ENCODE measurements at places on chromosomes 16 and 17. TPM values are rescaled to one million over a fixed set of nuclear protein-coding genes. Genes with fewer than 3 reads are reported as not detected.

Gene MIF4GD
- 26.4 TPM for total RNA-seq

- H3K4me1 ChIP-seq = no peaks in the 10 kb centered on the region
- no peak overlapping the region for H3K4me3 ChIP-seq
- no peaks in the 10 kb centered on the region for H3K27me3 ChIP-seq
Measured at GRCh38 chr16:71296584-71297340, 7.6 kb upstream of the CMTR2 start.

Gene CTRB2
- 18,538 TPM for total RNA-seq

- H3K4me3 ChIP-seq = no peak overlapping the region
- no peak for DNase-seq
- no peaks in the 10 kb centered on the region for H3K4me1 ChIP-seq
- H3K36me3 ChIP-seq = no peaks in the 10 kb centered on the region
Measured at GRCh38 chr17:14553847-14554246, 253.0 kb downstream of the HS3ST3B1 start.

DNA sequence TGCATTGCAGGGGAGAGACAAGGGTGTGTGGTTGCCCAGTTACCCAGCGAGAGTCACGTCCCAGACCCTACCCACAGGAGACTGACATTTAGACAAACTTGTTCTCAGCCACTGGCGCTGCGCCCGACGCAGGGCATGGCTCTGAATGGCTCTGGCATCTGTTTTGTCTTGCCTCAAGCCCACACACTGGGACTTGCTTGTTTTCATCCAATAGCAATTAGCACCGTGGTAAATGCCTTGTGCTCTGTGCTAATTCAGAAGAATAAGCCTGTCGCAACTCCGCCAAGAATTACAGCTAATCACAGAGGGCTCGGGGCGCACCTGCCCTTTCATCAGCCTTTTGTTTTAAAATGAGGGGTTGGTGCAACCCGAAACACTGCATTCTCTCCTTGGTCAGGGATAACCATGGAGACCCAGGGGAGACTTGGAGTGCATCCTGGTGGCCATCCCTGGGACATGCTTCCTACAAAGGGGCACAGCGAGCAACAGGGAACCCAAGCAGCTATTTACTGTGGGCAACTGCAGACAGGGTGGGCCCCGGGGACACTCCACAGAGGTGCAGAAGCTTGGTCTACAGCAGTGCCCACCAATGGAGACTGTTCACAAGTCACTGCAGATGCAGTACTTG is 220.6 kb upstream of the ZFHX3 start:
- H3K36me3 ChIP-seq = no peaks in the 10 kb centered on the region
- no peak for DNase-seq
- no peak overlapping the region for H3K27ac ChIP-seq
- no peaks in the 10 kb centered on the region for H3K27me3 ChIP-seq
- no peak overlapping the region for H3K4me3 ChIP-seq
- no peaks in the 10 kb centered on the region for H3K4me1 ChIP-seq

GRCh38 chr17:14061666-14062560 is 7.4 kb upstream of the COX10 start:
- no peaks in the 10 kb centered on the region for H3K27me3 ChIP-seq
- DNase-seq = no peak
- H3K4me1 ChIP-seq = no peaks in the 10 kb centered on the region
- no peaks in the 10 kb centered on the region for H3K36me3 ChIP-seq
- H3K4me3 ChIP-seq = no peak overlapping the region
- H3K27ac ChIP-seq = no peak overlapping the region

Gene TBC1D3E
- not detected for total RNA-seq

GRCh38 chr17:76296186-76296585 is 11.9 kb downstream of the QRICH2 start:
- H3K27ac ChIP-seq = no peak overlapping the region
- no peaks in the 10 kb centered on the region for H3K36me3 ChIP-seq
- H3K4me1 ChIP-seq = no peaks in the 10 kb centered on the region
- DNase-seq = no peak
- H3K27me3 ChIP-seq = no peaks in the 10 kb centered on the region

Gene TMEM92
- not detected for total RNA-seq

Gene GRAP
- 0.33 TPM for total RNA-seq

DNA sequence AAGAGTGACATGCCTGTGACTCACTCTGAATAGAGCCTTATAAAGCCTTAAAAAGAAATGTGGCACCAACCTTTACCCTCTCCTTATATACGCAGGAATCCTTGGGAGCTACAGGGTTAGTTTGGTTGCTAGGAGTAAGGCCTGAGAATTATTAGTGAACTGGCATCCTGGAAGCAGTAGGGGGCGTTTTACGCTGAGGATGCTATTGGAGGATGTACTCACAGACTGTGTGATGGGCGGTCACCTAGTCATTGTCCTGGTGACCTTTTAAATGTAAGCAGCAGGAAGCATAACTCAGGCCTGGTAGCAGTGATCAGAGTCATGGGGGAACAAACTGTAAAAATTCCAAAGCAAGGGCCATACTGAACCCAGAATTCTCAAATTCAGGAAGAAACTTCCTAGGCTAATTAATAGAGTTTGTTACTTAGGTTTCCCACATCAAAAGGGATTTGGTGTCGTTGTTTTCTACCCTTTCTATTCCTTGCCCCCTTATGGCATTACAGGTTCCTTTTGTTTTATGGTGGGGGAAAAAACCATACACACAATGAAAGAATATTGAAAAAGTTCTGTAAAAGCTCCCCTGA is 153.8 kb downstream of the SNX11 start:
- no peaks in the 10 kb centered on the region for H3K27me3 ChIP-seq
- peaks cover 24% of the 10 kb centered on the region for H3K4me1 ChIP-seq
- no peaks in the 10 kb centered on the region for H3K36me3 ChIP-seq

DNA sequence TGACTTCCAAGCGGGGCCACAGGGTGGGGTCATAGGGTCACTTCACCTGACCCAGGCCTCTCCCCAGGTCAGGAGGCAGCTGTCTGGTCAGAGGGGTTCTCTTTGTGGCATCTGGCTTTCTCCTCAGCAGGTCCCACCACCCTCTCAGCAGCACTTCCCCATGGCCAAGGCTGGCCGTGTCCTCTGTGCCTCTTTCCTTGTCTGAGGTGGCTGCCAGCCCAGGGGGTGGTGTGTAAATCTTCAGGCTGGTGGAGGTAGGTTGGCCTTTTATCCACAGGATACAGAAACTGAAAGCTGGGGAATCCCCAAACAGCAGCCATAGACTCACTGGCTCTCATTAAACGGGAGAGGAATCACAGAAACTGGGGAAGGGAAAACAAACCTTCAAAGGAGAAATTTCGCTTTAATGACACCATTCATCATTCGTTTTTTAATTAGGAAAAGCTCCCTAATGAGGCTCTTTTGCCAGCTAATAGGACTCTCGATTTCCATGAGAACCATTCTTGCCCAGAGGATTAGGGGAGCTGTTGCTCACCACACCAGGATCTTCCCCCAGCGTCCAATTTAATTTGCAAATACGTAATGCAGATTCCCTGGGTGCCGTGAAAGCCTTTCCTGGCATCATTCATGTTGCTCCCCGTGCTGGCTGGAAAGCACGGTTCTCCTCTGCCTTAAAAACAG is 18.0 kb downstream of the C17orf75 start:
- peak overlapping the region; percentile 52 for H3K27ac ChIP-seq
- H3K4me1 ChIP-seq = no peaks in the 10 kb centered on the region
- no peaks in the 10 kb centered on the region for H3K36me3 ChIP-seq

Gene EEF2KMT
- total RNA-seq = 2.0 TPM

DNA sequence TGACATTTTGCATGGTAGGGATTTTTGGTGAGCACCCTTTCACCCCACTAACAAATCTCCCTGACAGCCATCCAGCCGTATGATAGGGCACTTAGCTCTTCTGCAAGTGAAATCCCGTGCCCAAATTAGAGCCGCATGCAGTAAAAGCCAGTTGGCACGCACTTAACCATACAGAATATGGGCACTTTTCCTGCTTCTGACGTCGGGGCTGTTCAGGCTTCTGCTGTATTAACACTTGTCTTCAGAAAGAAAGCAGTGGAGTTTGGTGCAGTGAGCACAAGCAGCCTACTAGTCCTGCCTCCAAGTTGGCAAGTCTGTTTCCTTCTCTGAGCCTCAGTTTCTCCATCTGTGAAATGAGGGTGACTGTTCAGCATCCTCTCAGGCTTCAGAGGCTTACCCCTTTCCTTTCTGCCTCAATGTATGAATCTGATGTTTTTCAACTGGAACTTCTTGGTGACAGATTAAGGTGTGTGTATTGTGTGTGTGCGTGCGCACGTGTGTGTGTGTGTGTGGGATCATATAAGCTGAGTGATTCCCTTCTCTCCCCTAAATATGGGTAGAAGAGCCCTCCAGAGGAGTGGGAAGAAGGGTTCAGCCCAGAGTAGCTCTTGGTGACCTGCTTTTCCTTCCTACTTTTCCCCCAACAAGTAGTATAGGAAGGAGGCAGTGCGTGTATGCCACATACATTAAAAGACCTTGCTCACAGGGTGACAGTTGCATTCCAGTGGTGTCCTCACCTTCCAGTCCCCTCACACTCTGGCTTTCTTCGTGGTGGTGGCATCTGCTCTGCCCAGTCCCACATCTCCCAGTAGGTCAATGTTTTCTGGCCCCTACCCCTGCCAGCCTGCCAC is 19.0 kb downstream of the IGF2BP1 start:
- no peak overlapping the region for H3K27ac ChIP-seq
- no peaks in the 10 kb centered on the region for H3K36me3 ChIP-seq
- H3K4me3 ChIP-seq = no peak overlapping the region
- DNase-seq = no peak
- H3K27me3 ChIP-seq = peaks cover 38% of the 10 kb centered on the region
- H3K4me1 ChIP-seq = peaks cover 16% of the 10 kb centered on the region

DNA sequence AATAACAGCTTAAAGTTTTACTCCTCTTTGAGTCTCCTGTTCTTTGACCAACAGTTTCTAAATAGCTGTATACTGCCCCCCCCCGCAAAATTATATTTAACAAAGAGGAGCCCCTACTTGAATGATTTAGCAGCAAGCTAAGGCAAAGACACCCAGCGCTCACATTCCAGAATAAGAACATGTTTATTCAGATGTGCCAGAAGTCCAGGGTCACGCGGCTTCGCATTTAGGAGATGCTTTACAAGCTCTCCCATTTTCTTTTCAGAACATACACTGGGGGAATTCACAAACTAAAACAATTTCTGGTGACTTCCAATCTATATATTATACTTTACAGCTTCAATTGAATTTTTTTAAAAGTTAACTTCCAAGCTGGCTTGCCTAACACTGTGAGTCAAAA is 5.3 kb downstream of the PLD6 start:
- H3K4me3 ChIP-seq = no peak overlapping the region
- no peak for DNase-seq
- H3K27me3 ChIP-seq = no peaks in the 10 kb centered on the region
- no peak overlapping the region for H3K27ac ChIP-seq

GRCh38 chr16:89748921-89749320 is 27.6 kb downstream of the ZNF276 start:
- no peak overlapping the region for H3K27ac ChIP-seq
- DNase-seq = no peak
- H3K36me3 ChIP-seq = no peaks in the 10 kb centered on the region
- no peaks in the 10 kb centered on the region for H3K27me3 ChIP-seq

Gene SCIMP
- total RNA-seq = 0.33 TPM

DNA sequence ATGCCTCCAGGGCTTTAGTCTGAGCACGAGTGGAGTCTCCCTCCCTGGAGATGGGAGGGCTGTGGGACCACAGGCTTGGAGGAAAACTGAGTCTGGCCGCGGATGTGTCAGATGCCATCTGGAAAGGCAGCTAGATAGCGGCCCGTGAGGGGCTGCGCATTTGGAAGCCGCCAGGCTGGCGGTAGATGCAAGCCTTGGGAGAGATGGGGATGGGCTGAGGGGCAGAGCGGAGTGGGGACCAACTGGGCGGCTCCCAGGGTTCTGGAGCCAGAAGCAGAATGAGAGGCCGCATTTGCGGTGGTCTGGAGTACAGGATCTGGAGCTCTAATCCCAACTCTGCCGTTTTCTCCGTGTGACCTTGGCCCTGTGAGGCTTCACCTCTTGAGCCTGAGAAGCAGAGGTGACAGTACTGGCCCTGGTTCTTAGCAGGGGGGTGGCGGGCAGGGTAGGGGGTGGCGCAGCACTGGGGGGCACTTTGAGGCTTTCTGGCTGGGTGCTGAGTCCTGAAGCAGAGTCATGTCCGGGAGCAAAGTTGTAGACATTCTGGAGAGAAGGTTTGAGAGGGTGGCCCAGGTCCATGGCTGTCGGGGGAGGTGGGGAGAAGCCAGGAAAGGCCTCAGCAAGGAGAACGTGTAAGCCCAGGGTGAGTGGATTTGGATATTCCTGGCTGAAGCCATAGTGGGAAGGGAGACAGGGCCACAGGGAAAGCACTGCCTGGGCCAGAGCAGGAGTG is 6.7 kb downstream of the INO80E start:
- no peaks in the 10 kb centered on the region for H3K27me3 ChIP-seq
- no peak overlapping the region for H3K27ac ChIP-seq
- DNase-seq = no peak
- H3K4me3 ChIP-seq = no peak overlapping the region
- peaks cover 2% of the 10 kb centered on the region for H3K36me3 ChIP-seq
- H3K4me1 ChIP-seq = peaks cover 10% of the 10 kb centered on the region

GRCh38 chr17:70906808-70907207 is 737.5 kb downstream of the KCNJ2 start:
- no peak for DNase-seq
- H3K27ac ChIP-seq = no peak overlapping the region
- H3K4me3 ChIP-seq = no peak overlapping the region

Gene IGFALS
- 9.2 TPM for total RNA-seq

DNA sequence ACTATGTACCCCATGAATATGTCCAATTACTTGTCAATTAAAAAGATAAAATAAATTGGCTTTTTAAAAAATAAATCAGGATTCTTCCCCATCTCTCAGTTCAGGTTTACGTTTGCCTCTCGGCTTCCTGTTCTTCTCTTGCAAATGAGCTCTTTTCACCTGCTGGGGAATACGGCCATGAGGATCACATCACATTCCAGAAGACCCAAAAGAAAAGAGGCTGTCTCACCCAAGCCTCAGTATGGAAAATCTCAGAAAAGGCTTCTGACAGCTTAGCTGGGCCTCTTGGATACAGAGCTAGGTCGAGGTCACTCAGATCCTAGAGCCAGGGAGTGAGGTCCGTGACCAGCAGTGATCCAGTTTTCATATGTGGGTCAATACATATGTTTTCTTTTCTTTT is 171.2 kb upstream of the SDK2 start:
- no peaks in the 10 kb centered on the region for H3K27me3 ChIP-seq
- no peak for DNase-seq
- no peak overlapping the region for H3K4me3 ChIP-seq
- no peaks in the 10 kb centered on the region for H3K36me3 ChIP-seq

GRCh38 chr17:79422236-79422635 is 188.6 kb downstream of the RBFOX3 start:
- H3K36me3 ChIP-seq = no peaks in the 10 kb centered on the region
- no peak for DNase-seq
- no peaks in the 10 kb centered on the region for H3K27me3 ChIP-seq
- no peak overlapping the region for H3K4me3 ChIP-seq
- H3K27ac ChIP-seq = no peak overlapping the region

- H3K27me3 ChIP-seq = no peaks in the 10 kb centered on the region
- no peak overlapping the region for H3K4me3 ChIP-seq
- no peak overlapping the region for H3K27ac ChIP-seq
- no peaks in the 10 kb centered on the region for H3K4me1 ChIP-seq
- no peak for DNase-seq
- H3K36me3 ChIP-seq = no peaks in the 10 kb centered on the region
Measured at GRCh38 chr16:51341204-51341603, 190.1 kb upstream of the SALL1 start.

Gene TBC1D28
- total RNA-seq = not detected

Gene PTX4
- not detected for total RNA-seq
